ENCODE measurements at places on chromosomes 1 and 21. TPM values are rescaled to one million over a fixed set of nuclear protein-coding genes. Genes with fewer than 3 reads are reported as not detected.
A peak's percentile ranks its signal among the peaks of the same experiment; 100 is the strongest.

- DNase-seq: no peak
Observed at GRCh38 chr21:14096172-14096571, 114.6 kb downstream of the LIPI start.

DNA sequence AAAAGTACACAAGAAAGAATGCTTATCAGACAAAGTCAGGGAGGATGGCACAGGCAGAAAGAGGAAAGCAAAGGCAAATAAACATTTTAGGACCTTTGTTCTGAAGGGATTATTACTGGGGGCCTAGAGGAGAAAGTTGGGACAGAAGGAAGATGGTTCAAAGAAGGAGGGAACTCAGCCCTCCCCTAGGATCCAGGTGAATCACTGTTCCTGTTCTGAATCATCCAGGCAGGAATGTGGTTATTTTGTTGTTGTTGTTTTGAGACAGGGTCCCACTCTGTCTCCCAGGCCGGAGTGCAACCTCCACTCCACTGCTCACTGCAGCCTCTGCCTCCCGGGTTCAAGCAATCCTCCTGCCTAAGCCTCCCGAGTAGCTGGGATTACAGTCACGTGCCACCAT lies 38.5 kb upstream of the PSEN2 start:
- no peak for DNase-seq

- no peak for DNase-seq
Observed at GRCh38 chr1:48109390-48110013, 112.3 kb upstream of the TRABD2B start.

- no peak for DNase-seq
Observed at GRCh38 chr1:61140778-61141177, 58.4 kb downstream of the NFIA start.

DNA sequence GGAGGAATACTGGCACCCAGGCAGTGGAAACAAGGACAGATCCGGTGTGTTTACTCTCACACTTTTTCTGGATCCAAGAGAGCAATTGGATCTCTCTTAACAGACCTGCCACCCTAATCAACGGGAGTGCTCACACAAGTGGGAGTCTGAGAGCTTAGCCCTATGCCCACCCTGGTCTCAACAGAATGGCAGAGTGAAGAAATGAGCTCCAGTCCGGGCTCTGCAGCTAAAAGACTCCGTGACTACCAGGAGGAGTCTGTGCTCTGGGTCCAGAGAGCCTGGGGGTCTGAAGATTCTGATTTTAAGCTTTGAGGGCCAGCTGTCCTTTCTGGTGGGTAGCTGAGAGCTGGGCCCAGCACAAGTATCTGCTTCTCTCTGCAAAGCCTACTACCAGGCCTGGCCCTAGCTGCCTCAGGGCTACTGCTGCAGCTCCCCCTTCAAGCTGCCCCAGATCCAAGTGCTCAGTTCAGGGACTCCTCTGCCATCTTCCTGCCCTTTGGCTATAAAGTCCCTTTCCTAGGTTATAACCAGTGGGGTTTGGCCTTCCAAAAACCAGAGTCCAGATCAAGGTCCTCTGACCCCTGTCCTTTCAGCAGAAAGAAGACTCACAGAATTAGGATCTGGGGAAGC lies 3.9 kb downstream of the S100A9 start:
- DNase-seq: no peak

DNA sequence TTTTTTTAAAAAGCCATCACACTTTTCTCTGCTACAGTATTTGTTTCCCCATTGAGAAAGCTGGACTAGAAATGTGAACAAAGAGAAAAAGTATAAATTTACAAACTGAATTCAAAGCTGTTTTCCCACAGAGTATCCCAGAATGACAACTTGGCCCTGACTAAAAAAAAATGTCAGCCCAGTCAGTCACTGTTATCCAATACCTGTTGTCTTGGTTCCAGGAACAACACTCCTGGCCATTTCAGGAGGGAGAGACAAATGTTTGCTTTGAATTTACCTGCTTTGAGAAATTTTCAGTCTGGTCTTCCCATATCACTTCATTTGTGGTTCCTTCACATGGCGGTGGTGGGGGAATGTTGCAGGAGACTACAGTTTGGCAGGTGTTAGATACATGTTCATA lies 46.2 kb downstream of the COLGALT2 start:
- DNase-seq: no peak

- DNase-seq: peak; percentile 43
Observed at GRCh38 chr1:76281306-76281705, 206.8 kb downstream of the ST6GALNAC3 start.

DNA sequence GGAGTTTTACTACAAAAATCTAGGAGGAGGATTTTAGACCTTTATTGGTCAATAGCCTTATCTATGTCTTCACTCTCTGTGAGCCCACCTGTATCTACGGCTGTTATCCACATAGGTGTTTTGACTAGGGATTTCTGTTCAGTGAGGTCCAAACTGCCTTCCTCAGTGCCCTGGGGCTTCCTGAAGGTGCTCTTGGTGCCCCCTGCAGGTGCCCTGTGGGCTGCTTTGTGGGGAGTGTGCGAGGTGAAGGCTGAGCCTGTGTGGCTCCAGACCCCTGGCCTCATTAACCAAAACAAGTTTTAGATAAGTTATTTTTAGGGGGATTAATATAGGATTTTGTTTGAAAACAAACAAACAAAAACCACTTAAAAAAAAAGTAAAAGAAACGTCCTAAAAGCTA lies 122.5 kb downstream of the KIF26B start:
- DNase-seq: no peak

- DNase-seq: no peak
Observed at GRCh38 chr1:3312898-3313575, 141.4 kb upstream of the ARHGEF16 start.

HPDL gene
- total RNA-seq: 2.3 TPM

BARHL2 gene
- 0.27 TPM for total RNA-seq

FCAMR gene
- total RNA-seq: not detected

FCRLA gene
- 0.39 TPM for total RNA-seq

C1orf87 gene
- total RNA-seq: not detected

SLAMF6 gene
- not detected for total RNA-seq

LRRC71 gene
- not detected for total RNA-seq

AGMAT gene
- total RNA-seq: 0.22 TPM

Data from glutamatergic neuron (in vitro differentiated cells).